ENCODE measurements at places on chromosomes 4 and X.

- DNase-seq, result no peak
Measured at GRCh38 chrX:2705046-2705832, 14.1 kb downstream of the CD99 start.

DNA sequence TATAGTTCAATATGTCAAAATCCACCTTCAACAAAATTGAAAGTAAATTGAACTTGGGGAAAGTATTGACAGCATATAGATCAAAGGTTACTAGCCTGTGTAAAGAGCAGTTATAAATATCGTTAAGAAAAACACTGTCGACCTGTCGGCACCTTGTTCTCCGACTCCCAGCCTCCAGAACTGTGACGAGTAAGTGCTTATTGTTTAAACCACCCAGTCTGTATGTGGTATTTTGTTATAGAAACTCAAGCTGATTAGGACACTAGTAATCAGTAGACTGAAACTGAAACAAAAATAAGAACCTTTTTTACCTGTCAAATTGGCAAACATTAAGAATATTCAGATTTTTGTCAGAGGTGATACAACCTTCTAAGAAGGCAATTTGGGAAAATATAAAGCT is 17.0 kb downstream of the HTT start:
- no peak for DNase-seq

DNA sequence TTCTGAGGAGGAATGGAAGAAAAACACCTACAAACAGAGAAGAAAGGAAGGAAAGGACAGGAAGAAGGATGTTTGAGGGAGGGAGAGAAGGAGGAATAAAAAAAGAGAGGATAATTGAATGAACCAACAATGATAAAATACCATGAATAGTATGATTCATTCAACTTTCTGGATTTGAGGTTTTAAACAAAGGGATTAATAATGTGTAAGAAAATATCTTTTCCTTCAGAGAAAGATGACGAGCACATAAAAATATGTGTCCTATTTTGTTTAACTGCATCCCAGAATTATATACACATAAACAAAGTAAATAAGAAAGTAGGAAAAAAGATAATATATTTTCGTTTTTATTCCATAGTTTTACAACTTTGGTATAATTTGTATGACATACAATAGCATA is 1380.4 kb downstream of the STIM2 start:
- no peak for DNase-seq

- DNase-seq, result no peak
Measured at GRCh38 chr4:131450572-131451209, 1698.4 kb upstream of the PCDH10 start.

DNA sequence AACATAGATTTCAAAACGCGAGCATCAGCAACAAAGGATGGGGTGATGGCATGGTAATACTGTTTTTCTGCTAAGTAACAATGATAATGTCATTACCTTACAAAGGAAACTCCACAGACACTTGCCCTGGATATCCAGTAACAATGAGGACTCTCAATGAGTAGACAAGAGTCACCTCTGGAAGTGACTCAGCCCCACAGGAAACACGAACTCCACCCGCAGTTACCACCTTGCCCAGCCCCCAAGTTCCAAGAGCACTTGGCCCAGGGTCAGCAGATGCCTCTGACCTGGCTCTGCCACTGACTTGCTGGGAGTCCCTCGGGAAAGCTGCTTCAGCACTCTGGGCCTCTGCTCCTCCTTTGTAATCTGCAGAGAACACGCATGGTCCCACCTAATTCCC is 110.3 kb upstream of the MAP3K15 start:
- no peak for DNase-seq

DNA sequence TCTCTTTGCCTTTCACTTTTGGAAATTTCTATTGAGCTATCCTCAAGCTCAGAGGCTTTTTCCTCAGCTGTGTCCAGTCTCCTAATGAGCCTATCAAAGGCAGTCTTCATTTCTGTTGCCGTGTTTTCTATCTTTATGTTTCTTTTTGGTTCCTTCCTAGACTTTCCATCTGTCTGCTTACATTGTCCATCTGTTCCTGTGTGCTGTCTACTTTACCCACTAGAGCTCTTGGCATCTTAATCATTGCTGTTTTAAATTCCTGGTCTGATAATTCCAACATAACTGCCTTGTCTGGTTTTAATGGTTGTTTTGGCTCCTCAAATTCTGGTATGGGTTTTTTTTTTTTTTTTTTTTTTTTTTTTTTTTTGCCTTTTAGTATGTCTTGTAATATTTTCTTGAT is 9.3 kb upstream of the PDE6B start:
- DNase-seq, result no peak

- DNase-seq, result no peak
Measured at GRCh38 chrX:9394212-9394611, 70.6 kb upstream of the TBL1X start.

DNA sequence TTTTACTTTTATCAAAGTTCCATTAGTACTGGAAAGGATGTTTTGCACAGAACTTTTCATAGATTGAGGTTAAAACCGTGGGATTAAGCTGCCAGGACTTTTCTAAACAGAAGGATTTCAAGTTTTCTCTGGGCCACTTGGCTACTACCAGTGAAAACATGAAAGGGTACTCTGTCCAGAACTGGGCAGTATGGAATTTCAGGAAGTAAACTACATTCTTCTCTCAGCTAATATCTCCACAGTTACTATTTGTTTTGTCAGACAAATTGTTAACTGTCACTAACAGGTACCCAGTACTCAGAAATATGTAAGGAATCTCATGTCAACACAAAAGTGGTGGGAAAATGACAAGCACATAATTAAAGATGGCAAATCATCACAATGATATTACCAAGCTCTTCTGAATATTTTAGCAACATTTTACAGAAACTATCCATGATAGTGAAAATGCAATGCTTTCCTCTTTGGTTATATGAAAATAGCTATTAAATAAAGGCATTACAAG is 454.4 kb downstream of the C4orf33 start:
- DNase-seq, result no peak

- no peak for DNase-seq
Measured at GRCh38 chr4:48490680-48491513, 845 bp downstream of the ZAR1 start.

DNA sequence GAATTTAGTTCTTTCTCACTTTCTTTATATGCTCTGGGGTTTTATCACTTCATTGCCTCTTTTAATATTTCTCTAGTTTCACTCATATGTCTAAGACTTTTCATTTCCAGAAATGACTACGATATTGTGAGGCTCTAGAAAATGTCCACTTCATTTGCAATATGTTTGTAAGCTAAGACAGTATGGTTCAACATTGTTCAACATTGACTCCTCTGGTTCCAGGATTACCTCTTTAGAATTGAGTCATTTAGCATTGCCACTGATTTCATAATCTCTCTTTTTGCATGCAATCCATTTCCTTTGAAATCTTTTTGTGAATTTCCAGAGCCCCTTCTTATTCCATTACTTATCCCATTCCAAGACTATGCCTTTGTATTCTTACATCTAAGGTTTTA is 32.3 kb downstream of the BBS12 start:
- no peak for DNase-seq

DNA sequence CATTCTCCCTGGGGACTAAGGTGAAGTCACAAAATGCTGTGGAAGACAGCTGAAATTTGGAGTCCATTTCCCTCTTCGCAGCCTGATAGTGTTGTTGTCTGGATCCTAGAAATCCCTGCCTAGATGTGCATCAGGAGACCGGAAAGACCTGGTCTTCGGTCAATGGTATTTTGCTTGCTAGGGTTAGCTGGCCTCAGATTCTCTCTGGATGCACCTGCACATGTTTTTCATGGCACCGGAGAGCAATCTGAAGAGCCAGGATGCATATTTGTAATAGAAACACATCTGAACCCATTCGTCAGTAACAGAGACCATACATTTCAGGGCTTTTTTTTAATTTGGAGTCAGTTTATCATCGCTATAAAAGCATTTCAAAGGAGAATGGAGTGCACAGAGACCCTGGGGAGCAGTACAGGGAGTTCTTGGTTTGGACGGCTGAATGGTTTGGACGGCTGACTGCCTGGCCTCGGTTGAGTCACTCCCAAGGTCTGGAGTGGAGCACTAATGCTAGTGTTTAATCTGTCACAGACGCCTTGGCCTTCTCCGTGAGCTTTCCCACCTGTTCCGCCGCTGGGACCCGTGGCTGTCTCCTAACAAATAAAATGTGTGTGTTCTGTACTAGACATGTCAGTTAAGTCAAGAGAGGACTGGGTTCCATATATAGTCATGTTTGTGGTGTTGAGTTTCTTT is 7.5 kb upstream of the PDLIM3 start:
- DNase-seq, result no peak

DNA sequence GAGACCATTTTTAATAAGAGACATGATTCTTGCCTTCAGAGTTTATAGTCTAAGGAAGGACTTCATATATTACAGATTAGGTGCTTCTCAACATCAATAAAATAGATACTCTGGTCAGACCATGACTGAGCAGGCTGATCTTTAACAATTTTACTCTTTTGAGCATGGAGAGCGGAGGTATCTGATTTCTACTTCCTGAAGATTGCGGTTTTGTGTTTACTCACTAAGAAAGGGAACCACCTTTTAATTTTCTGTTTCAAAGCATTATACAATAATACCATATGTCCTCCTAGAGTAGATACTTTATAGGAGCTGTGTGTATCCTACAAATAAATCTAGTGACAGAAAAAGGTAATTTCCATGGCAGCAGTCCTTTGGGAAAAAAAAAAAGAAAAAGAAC is 12.5 kb downstream of the MORC4 start:
- DNase-seq, result no peak

DNA sequence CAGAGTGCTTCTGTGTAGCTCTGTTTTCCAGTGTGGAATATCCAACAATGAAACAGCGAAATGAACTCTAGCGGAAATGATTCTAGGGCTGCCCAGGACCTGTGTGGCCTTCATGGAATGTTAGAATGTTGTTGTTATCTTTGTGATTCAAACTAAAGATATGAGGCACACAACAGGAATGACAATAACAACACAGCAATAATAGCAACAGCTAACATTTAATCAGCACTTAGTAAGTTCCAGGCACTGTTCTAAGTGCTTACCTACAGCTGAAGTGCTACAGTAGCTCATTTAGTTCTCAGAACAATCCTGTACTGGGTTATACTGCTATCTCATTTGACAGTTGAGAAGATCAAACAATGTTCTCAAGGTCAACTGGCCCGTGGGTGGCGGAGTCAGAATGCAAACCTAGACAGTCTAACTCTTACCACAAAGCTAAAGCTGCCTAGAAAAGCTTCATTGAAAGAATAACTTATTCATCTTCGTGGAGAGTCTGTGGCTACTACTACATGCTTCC is 63.7 kb downstream of the MAML3 start:
- DNase-seq, result no peak

DNA sequence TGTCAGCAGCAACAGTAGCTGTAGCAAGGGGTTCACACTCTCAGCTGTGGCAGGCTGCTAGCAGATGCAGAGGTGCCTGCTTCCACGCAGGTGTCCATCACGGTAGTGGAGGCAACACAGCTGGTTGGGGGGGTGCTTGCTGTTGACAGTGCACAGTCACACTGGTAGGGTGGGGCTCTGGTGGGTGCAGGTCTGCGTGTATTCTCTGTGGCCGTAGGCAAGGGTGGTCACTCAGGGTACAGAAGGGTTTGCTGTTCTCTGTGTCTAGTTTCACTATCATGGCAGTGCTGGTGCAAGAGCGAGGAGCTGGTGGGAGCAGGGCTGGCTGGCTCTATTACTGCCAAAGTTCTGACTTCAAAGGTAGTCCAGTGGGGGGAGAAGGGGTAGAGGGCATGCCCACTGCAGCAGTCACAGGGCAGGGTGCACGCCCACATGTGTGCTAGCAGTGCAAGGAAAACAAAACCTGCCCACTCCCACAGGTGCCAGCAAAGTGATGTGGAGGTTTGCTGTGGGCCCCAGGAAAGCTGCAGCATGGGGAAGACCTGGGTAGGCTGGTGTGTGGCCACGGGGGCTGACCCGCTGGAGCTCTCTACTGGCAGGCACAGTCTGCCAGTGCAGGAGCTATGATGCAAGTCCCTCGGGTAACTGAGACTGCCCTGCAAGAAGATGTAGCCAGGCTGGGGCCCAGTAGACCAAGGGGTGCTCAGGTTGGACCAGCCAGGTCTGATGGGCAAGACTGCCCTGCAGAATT is 21.6 kb upstream of the WDR17 start:
- DNase-seq, result no peak

- no peak for DNase-seq
Measured at GRCh38 chr4:145784036-145784435, 104.1 kb downstream of the C4orf51 start.

Data from activated CD8-positive, alpha-beta memory T cell treated with anti-CD3 and anti-CD28 coated beads for 1 hour (primary cell).